NCI-H774 (cell line): ENCODE measurements at places on chromosomes 2 and 18.

DNA sequence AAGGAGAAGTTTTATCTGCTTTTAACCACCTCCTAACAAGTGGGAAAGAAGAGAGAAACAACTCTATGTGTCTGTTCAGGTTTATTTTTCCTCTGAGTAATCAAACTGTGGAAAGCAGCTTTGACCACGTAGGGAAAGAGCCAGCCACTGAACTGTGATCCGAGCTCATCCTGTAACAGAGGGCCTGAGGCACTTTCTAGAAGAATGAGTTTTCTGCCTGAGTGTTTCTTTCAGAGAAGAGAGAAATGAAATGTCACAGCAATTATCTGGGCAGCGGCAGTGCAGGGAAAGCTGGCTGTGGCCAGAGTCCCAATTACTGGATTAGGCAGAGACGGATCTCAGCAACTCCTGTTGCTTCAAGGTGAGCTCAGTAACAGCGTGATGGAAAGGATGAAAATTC is 151.9 kb downstream of the CD226 start:
- DNase-seq, result no peak

GRCh38 chr2:136255648-136256461 is 137.9 kb upstream of the CXCR4 start:
- no peak for DNase-seq

GRCh38 chr2:218293715-218294429 is 1.6 kb upstream of the TMBIM1 start:
- no peak for DNase-seq

- no peak for DNase-seq
Measured at GRCh38 chr2:46477925-46478324, 1.4 kb upstream of the TMEM247 start.

- no peak for DNase-seq
Measured at GRCh38 chr18:44731530-44732237, 51.0 kb downstream of the SETBP1 start.

DNA sequence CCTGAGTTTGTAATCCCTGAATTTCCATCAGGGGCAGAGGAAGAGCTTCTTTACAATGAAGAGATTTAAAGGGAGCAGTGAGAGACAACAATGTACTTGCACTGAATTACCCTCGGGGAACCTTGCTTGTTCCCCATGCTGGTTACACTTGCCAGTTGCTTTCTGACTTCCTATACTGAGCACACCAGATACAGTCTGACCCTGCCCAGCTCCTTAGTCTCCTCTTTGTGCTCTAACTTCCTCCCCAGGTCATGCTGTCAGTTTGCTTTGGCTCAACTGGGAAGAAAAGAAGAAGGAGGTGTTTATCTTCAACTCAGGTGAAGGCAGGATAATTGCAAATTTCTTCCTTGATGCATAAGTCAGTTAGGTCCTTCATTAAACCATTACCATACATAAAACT is 658.4 kb downstream of the NYAP2 start:
- no peak for DNase-seq

DNA sequence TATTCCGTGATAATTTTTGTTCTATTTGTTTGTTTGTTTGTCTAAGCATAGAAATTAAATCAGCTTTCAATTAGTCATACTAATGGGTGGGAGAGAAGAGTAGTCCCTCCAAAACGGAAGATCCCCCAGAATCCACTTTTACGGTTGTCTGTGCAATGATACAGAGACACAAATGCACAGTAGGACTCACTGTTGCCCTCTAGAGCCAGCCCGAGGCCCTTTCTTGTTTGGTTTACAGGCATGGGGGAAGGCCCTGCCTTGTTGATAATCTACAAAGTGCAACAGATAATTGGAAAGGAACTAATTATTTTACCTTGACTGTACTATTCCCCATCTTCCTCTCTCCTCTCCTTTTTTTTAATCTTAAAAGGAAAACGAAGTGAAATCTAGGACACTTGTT is 121.1 kb downstream of the ACOXL start:
- DNase-seq, result no peak

- no peak for DNase-seq
Measured at GRCh38 chr2:50196775-50197480, 835.0 kb downstream of the NRXN1 start.

DNA sequence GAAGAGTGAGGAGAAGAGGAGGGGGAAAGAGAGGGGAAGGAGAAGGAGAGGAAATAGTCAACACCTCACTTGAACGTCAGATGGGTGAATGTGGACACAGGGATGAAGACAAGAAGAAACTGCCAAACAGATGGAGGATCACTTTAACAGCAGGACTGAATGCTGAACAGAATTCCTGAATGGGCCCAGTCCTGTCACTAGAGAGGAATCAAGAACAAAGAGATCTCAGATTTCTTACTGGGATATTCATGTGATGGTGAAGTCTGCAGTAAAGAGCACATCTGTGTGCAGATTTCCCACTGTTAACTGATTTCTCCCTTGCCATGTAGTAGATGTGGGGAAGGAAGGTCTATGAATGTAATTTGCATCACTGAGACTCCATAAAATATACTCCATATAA is 135.4 kb downstream of the L3MBTL4 start:
- DNase-seq, result no peak

GRCh38 chr2:145638675-145639074 is 1118.8 kb upstream of the ZEB2 start:
- no peak for DNase-seq

DNA sequence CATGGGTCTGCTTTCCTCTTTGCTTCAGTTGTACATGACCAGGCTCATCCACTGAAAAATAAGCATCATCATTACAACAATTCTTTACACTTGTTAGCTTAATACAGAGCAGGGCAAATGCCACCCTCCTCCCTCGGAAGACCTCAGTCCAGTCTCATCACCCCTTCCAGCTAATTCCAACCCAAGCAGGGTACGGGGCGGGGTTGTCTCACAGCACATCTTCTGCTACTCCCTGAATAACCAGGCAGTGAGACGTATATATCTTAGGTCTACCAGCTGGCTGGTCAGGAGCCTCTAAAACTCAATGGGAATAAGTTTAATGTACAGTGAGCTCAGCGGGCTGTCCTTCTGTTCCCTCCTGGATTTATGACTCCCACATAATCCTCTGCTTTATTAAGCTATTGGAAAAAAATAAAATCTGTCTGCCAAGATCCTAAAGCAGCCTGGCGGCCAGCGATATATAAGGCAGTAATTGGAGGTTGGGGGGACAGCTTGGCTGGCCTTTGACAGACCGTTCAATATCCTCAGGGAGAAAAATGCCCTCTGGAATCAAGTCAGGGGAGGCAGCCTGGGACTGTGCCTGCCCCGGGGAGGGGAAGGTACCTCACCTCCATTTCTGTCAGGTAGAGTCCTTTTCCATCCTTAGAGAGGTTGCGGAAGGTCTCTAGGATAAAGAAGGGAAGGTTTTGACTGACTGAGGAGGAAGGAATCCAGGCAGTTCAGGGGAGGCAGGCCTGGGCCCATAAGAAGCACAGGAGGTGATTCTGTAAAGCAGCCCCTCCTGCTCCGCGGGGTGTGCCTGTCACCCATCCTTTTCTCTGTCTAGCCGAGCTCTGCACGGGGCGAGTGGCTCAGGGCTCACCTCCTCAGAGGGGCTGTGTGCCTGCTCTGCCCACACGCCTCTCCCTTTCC is 76.3 kb downstream of the CAPN13 start:
- no peak for DNase-seq

GRCh38 chr2:6748406-6749067 is 117.2 kb downstream of the CMPK2 start:
- no peak for DNase-seq

GRCh38 chr2:66233981-66234380 is 200.9 kb upstream of the MEIS1 start:
- DNase-seq, result no peak

- DNase-seq, result no peak
Measured at GRCh38 chr18:74534981-74535649, 815 bp downstream of the CNDP1 start.

GRCh38 chr18:5726011-5726410 is 169.3 kb downstream of the TMEM200C start:
- DNase-seq, result no peak

DNA sequence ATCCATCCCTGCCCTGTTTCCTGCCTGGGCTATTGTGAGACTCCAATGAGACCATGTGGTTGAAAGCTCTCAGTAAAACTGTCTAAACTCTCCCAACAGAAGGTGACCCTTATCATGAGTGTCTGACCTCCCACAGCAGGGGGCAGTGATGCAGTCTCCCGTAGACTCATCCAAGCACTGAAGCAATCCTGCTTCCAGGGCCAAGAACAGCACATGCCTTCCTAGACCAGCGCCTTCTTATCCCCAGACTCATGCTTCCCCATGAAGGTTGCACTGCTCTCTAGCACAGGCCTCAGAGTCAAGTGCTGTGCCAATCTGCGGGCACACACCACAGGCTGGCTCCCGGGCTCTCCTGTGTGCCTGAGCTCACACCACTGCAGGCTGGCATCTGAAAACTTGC is 112.3 kb downstream of the TNS1 start:
- no peak for DNase-seq

GRCh38 chr2:49129034-49129433 is 25.3 kb downstream of the FSHR start:
- DNase-seq, result no peak

GRCh38 chr2:102065675-102066252 is 74.0 kb downstream of the IL1R2 start:
- DNase-seq, result no peak

GRCh38 chr2:171342067-171342413 is 91.8 kb downstream of the METTL8 start:
- DNase-seq, result no peak
